ENCODE measurements at places on chromosomes 4 and X.

- peak; percentile 73 for DNase-seq
Observed at GRCh38 chr4:81052119-81053068, 21.9 kb downstream of the BMP3 start.

DNA sequence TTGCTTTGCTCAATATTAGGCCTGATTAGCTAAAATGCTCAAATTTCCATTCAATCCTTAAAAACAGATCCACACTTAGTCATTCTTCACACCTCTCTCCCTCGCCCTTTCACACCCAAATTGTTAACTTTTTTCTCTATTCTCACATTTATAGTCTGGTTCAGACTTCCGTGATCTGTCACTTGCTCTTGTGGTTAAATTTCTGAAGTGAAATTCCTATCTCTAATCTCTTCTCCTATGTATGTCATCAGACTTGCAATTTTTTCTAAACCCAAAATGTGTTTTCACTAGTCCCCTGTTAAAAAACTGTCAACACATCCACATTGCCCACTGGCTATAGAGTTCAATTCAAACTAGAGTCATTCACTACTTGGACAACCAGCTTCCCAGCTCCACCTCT lies 63.2 kb downstream of the SNCA start:
- no peak for DNase-seq

GRCh38 chrX:123172869-123173268 lies 11.2 kb upstream of the GRIA3 start:
- DNase-seq: no peak

GRCh38 chr4:38560768-38561558 lies 103.0 kb upstream of the KLF3 start:
- no peak for DNase-seq

- no peak for DNase-seq
Observed at GRCh38 chrX:13816643-13817627, at the start of gene GPM6B. Gene GPM6B, minus strand, starts transcription at chrX:13817093. Its CDS starts 189 bp downstream, at chrX:13816904.

- no peak for DNase-seq
Observed at GRCh38 chrX:40644176-40644575, 3.2 kb downstream of the CXorf38 start.

DNA sequence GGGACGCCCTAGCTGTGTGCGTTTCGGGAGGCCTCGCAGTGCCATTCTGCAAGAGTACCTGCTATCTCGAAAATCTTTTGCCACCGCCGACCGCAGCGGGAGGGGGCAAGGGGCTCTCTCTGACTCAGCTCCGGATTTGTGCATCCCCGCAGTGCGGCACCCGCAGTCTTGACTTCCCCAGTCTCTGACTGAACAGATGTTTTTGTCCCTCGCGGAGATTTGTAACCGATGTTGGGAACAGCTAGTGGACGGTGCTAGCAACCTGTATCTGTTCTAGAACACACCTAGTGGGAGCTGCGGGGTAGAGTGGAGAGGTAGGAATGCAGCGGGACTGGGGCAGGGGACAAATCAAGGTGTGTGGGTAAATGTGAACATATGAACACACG lies 17.2 kb downstream of the NKX6-1 start:
- no peak for DNase-seq

- DNase-seq: no peak
Observed at GRCh38 chrX:139795196-139795595, 87.2 kb upstream of the MCF2 start.

- no peak for DNase-seq
Observed at GRCh38 chr4:145564540-145564939, 54.6 kb upstream of the MMAA start.

- DNase-seq: no peak
Observed at GRCh38 chr4:123325241-123325681, 71.3 kb upstream of the SPRY1 start.

DNA sequence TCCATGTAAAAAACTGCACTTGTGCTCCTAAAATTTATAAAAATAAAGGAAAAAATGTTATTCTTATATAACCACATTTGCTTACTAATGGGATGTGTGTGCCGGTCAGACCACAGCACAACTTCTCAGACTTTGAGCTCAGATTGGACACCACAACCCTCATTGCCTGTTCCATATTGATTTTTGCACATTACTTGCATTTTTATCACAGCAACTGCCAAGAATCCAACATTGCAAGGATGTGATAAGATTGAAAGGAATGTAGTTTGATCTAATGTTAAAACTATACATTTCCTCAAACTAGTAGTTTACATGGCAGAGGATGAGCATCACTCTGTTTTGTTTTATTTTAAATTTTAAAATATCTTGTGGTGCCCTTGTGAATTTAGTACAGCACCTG lies 227.8 kb downstream of the KDR start:
- DNase-seq: no peak

- DNase-seq: no peak
Observed at GRCh38 chr4:38371391-38371851, 292.6 kb upstream of the KLF3 start.

DNA sequence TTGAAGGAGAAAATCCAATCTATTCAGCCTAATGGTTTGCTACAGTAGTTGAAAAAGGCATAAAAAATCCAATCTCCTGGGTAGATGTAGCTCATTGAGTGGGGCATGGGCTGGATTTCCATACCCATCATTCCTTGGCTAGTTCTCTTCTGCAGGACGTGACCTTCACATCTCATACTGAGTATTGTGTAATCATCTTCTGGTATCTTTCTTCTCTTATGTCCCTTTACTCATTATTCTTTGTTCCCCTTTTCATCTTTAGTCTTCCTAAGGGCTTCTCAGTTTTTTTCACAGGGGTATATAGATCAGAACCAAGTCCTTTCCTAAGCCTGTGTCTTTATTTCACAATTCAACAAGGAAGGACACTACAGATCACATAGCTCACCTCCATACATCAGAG lies 727.6 kb upstream of the MAGEB2 start:
- DNase-seq: no peak

GRCh38 chr4:12584116-12584875 lies 899.8 kb downstream of the RAB28 start:
- DNase-seq: no peak

- DNase-seq: no peak
Observed at GRCh38 chr4:86357608-86358007, 2.2 kb downstream of the MAPK10 start.

- no peak for DNase-seq
Observed at GRCh38 chr4:127623797-127624083, 9.0 kb upstream of the INTU start.

DNA sequence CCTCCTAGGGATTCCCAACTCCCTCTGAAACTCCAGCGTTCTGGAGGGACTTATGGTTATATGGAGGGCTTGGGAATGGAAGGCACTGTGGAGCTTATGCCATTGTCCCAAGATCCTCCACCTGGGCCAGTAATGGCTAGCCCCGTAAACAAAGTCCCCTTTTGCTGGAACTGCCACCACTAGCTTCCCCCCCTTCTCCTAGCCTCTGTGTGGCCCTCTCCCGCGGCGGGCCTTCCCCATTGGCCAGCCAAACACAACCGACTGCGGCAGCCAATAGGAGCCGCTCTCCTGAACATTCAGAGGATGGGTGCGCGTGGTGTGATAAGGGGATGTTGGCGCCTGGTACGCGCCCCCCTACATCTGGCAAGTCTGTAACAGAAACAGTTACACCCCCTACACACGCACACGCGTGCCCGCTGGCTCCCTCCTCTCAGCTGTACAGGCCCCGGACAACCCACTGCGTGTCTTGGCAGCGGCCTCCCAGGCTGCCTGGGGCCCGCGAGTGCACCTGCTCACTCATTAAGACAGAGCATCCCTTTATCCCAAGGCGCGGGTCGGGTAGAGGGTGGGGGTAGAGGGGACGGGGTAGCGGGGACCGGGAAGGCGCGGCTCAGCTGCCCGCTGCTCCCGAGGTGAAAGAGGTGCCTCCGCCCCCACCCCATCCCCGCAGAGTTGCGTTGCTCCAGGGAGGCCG lies 863 bp upstream of the RAB33A start:
- DNase-seq: peak; percentile 45

GRCh38 chr4:26173619-26174018 lies 147.2 kb upstream of the RBPJ start:
- no peak for DNase-seq

- no peak for DNase-seq
Observed at GRCh38 chr4:1310031-1310795, 20.5 kb downstream of the MAEA start.

GRCh38 chr4:19850909-19851308 lies 400.8 kb upstream of the SLIT2 start:
- no peak for DNase-seq

DNA sequence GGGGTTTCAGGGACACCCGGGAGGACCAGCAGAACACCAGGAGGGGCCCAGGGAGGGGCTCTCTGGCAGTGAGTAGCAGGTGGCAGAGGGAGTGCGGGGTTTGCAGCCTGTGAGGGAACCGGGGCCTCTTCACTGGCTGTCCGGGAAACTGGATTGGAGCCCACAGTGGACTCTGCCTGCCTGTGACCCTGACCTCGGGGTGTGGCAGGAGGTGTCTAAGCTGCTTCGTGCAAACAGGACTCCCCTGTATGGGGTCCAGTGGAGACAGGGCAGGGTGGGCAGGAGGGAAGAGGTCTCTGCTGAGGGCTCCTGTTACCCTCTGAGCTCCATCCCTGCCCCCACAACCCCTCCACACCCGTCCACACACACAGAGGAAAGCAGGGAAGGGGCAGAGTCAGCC lies 50.1 kb downstream of the FAM53A start:
- DNase-seq: no peak

DNA sequence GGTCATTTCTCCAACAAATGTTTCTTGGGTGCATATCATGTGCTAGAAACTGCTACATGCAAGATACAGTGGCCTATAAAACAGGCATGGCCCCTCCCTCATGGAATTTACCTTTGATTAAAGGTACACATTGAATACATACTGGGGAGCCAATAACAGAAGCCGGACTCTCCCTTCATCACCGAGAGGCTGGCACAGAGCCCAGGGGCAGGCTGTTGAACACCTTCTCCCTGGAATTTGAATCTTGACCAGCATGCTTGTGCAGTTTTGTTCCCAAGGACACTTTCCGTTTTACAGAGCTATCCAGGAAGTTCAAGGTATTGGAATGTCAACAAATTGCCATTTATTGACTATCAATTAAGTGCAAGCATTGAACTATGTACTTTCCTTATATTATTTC lies 33.2 kb downstream of the PPARGC1A start:
- DNase-seq: no peak

- DNase-seq: no peak
Observed at GRCh38 chr4:124642846-124643245, 69.7 kb downstream of the ANKRD50 start.

DNA sequence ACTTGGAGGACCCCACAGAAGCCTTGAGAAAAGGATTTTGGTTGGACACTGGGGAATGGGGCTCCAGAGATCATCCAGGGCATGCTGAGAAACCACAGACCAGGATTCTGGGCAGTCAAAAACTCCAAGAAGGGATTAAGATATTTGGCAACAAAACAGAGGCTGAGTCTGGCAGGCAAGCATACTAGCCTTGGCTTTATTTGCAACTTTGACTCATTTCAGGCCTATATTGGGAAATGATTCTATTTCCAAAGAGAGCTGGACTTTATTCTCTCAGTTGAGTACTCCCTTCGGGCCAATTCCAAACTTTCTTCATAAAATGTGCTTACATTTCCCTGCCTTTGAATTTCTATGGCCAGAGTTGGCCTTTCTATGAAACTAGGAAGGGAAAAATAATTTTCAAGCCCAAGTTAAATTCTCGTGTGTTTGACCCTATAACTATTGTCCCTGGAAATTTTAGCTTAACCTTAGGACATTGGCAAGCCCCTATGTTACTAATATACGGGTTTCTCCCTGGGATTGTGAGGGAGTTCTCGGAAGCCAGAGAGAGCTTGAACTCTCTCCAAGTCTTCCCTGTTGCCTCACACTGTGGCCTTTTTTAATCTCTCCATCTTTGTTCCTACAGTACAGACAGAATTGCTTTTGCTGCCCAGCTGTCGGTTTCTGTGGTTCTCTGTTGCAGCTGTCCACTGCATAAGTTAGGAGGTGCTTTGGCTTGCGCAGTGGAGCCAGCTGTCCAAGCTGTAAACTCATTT lies 112.6 kb upstream of the FAM9A start:
- DNase-seq: peak; percentile 55

GRCh38 chrX:139931646-139932072 lies 1.2 kb downstream of the ATP11C start:
- peak; percentile 41 for DNase-seq

- no peak for DNase-seq
Observed at GRCh38 chr4:8897251-8898167, 25.9 kb upstream of the HMX1 start.

DNA sequence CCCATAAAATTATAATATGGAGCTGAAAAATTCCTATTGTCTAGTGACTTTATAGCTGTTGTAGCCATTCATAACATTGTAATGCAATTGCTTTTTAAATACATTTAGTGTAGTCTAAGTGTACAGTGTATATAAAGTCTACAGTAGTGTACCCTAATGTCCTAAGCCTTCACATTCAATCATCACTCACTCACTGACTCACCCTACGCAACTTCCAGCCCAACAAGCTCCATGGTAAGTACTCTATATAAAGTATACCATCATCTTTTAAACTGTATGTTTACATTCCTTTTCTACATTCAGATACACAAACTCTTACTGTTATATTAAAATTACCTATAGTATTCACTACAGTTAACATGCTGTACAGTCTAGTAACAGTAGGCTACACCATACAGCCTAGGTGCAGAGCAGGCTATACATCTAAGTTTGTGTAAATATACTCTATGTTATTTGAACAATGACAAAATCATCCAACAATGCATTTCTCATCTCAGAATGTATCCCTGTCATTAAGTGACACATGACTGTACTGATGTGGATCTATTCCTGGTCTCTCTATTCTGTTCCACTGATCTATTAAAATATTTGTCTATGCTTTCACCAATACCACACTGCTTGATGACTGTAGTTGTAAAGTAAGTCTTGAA lies 33.7 kb downstream of the CLOCK start:
- no peak for DNase-seq

DNA sequence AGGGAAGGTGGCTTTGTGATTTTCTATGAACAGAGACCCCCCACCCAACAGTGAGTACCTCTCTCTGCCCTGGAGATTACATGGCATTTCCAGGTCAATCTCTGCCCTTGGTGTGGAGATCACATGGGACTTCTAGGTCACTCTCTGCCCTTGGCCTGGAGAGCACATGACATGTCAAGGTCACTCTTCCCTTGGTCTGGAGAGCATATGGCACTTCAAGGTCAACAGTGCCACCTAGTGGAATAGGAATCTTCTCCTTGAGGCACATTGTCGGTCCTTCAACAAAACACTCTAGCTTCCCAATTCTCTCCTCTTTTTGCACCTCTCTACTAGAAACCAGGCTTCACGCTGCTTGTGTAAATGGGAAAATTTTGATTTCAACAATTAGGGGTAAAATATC lies 66.2 kb upstream of the TACR3 start:
- no peak for DNase-seq

GRCh38 chrX:124223524-124223923 lies 108.9 kb upstream of the TEX13D start:
- DNase-seq: no peak

- no peak for DNase-seq
Observed at GRCh38 chr4:61182915-61183314, 17.2 kb upstream of the ADGRL3 start.

GRCh38 chrX:153474718-153475117 lies 4.3 kb upstream of the HAUS7 start:
- DNase-seq: peak; percentile 49

- no peak for DNase-seq
Observed at GRCh38 chr4:13267091-13267490, 217.0 kb downstream of the RAB28 start.

- no peak for DNase-seq
Observed at GRCh38 chrX:2466876-2467656, 33.7 kb downstream of the DHRSX start.
